ENCODE measurements at places on chromosomes 3 and 15. TPM values are rescaled to one million over a fixed set of nuclear protein-coding genes. Genes with fewer than 3 reads are reported as not detected.

SLC35G2 gene
- 8.2 TPM for total RNA-seq

LTK gene
- total RNA-seq = not detected

SAMD7 gene
- not detected for total RNA-seq

NPAP1 gene
- total RNA-seq = not detected

PLA2G4E gene
- total RNA-seq = not detected

SPESP1 gene
- 3.2 TPM for total RNA-seq

VEPH1 gene
- total RNA-seq = 98.0 TPM

EFCC1 gene
- total RNA-seq = not detected

NUDT16 gene
- 10.8 TPM for total RNA-seq

POTEB3 gene
- total RNA-seq = not detected

RHOA gene
- 401 TPM for total RNA-seq

FSIP1 gene
- 1.7 TPM for total RNA-seq

C3orf85 gene
- total RNA-seq = not detected

WNT7A gene
- total RNA-seq = under 0.01 TPM

OR4F15 gene
- not detected for total RNA-seq

ARNT2 gene
- total RNA-seq = 7.0 TPM

IL16 gene
- 1.6 TPM for total RNA-seq

IQCF5 gene
- total RNA-seq = not detected

FGF7 gene
- 976 TPM for total RNA-seq

ITGA11 gene
- 55.0 TPM for total RNA-seq
